ENCODE measurements at places on chromosomes 5 and 9.

DNA sequence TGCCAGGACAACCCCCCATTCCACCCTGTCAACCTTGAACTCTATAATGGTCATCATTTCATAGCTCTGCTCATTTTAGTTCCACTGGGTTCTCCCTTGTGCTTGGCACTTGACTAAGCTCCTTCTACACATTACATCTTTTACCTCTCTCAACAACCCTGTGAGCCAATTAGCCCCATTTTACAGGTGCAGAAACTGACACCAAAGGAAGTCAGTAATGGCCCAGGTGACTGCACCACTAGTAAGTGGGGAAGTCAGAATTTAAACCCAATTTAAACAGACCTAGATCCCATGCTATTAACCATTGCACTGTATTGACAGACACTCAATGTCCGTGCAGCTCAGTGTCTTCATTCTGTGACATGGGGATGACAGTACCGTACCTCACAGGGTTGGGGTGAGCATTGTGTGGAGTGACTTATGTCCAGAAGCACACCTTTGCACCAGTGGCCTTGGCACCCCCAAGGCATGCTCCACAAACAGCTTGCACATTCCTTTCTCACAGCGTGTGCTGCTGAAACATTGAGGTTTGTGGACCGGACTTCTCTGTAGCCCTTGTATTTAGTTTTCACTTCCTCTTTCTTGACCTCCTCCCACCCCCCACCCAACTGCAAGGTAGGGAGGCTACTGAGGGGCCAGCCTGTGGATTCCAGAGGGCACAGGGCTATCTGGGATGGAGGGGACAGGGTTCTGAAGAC lies 23.1 kb downstream of the IRF1 start:
- no peak for DNase-seq

- no peak for DNase-seq
Measured at GRCh38 chr5:87560528-87560927, 147.8 kb upstream of the CCNH start.

- DNase-seq, result no peak
Measured at GRCh38 chr5:32076699-32077695, 97.1 kb downstream of the GOLPH3 start.

GRCh38 chr9:117434566-117434965 lies 19.7 kb upstream of the ASTN2 start:
- DNase-seq, result no peak

GRCh38 chr9:135358552-135358940 lies 121.0 kb upstream of the PPP1R26 start:
- no peak for DNase-seq

- DNase-seq, result no peak
Measured at GRCh38 chr9:101467690-101468089, 32.1 kb upstream of the ALDOB start.

- DNase-seq, result no peak
Measured at GRCh38 chr5:54087436-54087835, 222.9 kb downstream of the ARL15 start.

- no peak for DNase-seq
Measured at GRCh38 chr5:16625096-16625495, 8.3 kb upstream of the RETREG1 start.

- no peak for DNase-seq
Measured at GRCh38 chr5:68680366-68680765, 413.4 kb upstream of the SLC30A5 start.

DNA sequence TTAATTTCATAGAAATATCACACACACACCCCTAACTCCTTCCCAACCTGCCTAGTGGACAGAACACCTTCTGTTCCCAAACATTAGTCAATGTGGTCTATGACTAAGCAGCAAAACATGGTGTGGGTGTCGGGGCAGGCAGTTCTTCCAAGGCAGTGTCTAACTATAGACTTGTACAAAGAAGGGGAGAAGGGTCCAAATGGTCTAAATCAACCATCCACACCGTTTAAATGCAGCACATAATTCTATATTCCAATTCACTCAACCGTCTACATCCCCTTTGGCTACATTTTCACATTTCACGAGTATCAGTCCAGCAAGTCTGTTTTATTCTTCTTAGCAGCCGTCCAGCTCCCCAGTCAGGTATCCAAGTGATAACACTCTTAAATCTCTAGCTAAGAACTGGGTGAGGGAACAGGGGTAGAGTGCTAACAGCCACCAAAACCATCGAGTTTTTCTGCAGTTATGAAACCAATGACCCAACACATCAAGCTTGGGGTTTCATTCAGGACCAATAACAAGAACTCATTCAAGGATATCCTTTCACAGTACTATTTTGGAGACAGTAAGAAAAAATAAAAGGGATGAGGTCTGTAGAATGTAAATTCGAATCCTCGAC lies 3.3 kb downstream of the ZNF608 start:
- DNase-seq, result no peak

DNA sequence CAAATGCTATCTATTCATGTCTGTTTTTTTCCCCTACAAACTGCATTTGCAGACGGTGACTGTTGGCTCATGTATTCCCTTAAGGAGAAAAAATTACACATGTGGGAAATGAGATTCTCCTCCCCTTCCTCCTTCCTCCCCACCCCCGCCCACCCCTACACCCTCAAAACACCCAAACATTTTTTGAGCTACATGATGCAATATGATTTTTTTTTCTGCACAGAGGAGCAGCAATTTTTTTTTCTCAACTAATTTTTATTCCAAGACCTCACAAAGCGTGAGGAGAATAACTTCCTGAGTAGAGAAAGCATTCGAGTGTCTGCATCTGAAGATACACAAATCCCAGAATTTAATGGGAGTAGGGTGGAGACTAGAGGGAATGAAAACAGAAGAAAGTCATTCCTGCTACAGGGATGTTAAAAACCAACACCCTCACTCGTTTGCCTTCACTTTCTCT lies 118.1 kb downstream of the PRDM6 start:
- no peak for DNase-seq

DNA sequence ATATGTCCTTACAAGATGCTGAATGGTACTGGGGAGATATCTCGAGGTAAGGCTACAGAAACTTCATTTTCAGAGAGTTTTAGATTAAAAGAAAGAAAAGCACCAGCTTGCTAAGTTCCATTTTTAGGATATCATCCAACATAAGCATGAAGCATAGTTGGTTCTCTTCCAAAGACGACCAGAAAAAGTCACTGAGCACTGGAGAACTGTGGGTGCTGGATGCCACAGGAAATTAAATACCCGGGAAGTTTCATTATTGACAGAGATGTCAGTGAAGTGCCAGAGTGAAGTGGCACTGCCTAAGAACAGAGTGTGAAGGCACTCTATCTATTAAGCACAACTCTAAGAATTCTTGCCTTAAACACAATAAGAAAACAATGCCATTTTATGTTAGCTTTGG lies 76.8 kb downstream of the PIK3R1 start:
- DNase-seq, result no peak

GRCh38 chr5:83498585-83498984 lies 27.0 kb downstream of the VCAN start:
- DNase-seq, result no peak

DNA sequence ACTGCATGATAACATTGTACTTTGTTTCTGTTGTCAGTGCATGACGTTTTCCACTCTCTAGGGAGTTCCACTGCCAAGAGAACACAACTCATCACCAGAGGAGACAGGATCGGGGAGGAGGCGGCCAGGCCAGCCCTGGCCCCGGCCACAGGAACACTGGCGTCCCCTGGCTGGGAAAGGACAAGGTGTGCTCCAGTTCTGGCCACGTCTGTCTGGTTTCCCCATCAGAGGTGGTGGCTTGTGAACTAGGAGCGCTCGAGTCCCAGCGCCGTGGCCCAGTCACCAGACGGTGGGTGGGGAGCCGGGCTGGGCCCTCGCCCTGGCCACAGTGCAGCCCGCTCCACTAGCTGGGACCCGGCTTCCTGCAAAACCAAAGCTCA lies 211.9 kb upstream of the IRX4 start:
- no peak for DNase-seq

- DNase-seq, result no peak
Measured at GRCh38 chr9:127237801-127238200, 26.8 kb upstream of the GARNL3 start.

- DNase-seq, result no peak
Measured at GRCh38 chr9:137544176-137544760, 5.9 kb downstream of the PNPLA7 start.

DNA sequence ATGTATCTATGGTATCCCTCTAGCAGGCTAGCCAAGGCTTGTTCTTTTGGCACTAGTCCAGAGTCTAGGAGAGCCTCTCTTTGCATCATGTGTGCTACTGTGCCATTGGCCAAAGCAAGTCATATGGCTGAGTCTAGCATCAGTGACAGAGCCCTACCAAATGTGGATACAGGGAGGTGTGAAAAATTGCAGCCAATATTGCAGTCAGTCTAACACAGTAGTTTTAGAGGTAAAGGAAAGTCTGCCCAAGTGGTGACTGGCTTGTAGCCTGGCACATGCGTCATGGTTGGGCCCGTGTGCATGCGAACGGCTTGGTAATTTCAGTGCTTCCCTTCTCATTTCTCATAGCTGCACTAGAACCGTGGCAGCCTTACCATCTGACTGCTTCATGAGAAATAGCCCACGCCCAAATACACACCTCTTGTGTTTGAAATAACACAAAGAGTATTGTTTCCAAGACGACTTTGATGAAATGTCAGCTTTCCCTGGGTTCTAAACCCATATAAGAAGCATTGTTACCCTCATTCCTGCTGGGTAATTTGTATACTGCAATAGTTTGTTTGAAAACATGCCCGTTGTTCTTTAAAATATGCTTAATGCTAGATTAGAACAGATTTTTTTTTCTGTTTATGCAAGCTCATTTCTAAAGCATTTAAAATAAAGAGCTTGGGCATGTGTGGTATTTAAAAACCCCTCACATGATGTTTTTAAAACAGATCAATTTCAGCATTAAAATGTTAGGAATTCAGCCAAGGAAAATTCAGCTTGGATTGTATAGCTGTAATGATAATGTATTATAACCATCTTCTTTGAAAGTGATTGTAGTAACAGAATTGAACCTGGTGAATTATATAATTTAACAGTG lies 113.2 kb downstream of the TLE4 start:
- no peak for DNase-seq

DNA sequence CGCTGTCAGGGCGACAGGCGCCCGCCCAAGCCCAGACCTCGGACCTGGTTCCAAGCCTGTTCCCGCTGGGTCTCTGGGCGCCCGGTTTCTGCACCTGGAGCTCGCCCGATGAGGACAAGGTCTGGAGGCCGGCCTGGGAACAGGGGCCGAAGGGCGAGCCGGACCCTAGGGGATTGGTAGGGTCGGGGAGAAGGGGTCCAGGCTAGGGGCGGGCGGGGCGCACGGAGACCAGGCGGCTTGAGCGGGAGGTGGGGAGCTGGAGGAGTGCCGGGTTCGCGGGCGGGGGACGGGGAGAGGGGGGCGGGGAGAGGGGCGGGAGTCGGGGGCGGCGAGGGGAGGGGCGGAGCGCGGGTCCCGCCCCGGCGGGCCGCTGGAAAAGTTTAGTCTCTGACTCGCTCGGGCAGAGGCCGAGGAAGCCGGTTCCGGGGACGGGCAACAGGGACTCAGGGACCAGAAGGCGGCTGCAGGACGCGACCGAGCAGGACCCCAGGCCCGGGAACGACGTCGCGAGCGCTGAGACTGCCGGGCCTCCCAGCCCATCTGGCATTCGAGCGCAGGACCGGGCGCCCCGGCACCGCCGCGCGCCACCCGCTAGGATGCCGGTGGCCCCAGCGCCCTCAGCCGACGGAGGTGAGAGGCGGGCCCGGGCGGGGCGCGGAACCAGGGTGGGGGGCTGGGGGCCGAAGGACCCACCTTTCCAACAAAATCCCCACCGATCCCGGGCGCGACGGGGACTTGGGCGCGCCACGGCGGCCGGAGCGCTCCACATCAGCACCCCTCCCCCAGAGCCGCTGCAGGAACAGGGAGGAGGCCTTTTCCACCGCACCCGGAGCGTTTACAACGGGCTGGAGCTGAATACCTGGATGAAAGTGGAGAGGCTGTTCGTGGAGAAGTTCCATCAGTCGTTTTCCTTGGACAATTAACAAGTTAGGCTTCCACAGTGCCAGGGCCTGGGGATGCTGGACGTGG lies at the start of gene S1PR3:
Gene S1PR3, plus strand, starts transcription at position 403 of the 969 bp plus-strand sequence. CDS start 9,733 bp downstream, outside the sequence.
- no peak for DNase-seq

DNA sequence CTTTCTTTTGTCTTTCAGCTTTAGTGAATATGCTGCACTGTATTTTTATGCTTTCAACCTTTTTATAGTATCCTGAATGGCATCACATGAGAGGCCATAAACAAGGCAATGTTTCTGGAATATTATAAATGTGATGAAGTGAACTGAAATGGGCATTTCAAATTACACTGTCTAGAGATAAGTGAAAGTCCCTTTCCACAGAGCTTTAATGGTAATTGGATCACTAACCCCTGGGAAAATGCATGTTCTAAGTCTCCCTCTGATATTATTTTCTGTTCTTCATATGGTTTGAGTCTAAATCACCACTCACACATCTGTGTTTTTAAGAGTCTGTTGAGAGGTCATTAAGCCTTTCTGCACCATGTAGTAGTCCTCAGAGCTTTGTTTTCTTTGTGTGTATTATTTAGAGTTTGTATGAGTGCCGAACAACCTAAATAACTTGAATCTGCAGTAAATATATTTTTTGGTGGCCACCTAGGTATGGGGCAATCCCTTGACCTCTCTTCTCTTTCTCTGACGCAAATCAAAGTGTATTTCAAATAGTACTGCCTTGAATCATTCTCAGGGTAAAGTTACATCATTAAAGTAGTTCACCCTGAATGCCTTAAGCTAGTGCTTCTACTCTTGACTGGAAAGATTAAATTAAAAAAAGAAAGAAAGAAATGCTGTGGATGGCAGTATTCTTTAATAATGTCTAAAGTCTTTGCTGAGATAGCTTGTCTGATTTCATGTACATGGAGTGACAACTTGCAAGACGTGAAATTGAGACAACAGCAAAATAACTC lies 1931.0 kb upstream of the CDH6 start:
- no peak for DNase-seq

- no peak for DNase-seq
Measured at GRCh38 chr5:84741056-84741455, 356.4 kb upstream of the EDIL3 start.

Data from omental fat pad (tissue), 4 donors.